ENCODE measurements at places on chromosomes 4 and X.

- DNase-seq = no peak
Measured at GRCh38 chrX:72712094-72712755, 1.9 kb downstream of the PHKA1 start.

DNA sequence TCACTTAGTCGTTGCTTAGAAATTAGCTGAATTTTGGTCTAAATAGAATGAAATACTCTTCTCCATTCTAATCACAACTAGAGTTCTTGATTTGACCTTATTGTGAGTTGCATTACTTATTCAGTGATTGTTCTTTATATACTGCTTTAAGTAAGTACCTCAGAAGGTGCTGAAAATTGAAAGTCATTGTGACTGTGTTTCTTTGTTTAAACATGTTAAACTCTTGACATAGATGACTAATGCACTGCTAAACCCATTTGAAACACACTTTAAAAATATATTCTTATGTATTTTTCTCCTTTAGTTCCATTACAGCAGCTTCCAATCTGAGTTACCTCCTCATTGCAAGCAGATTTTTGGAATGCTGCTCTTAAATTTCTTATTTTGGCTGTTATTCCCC, 9.1 kb downstream of the TSPAN7 start:
- no peak for DNase-seq

DNA sequence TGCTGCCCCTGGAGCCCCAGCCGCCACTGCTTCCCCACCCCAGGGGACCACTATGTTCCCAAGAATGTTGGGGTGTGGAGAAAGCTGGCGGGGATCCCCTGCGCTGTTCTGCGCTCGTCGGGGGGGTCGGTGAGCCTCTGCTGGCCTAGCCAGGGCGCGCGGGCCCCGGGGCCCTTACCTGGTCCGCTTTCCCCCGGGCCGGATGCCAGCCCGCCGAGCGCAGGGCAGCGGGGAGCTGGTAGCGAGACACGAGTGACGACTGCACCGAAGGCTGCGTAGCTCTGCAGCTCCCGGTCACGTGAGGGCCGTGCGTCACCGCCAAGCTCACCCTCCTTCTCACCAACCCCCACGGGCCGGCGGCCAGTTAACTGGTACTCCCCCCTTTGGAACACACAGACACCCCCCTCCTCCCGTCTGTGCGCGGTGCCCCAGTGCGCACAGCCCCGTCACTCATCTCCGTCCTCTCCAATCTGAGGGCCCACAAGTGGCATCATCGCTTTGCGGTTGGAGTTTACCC, at the start of gene BEX1:
TSS of gene BEX1 (minus strand) at position 254 of the 517 bp plus-strand sequence. CDS start 897 bp downstream, outside the sequence.
- DNase-seq = no peak

- DNase-seq = no peak
Measured at GRCh38 chrX:148574237-148574973, 74.0 kb downstream of the AFF2 start.

GRCh38 chr4:1174941-1175634, 2.7 kb upstream of the SPON2 start:
- DNase-seq = no peak

DNA sequence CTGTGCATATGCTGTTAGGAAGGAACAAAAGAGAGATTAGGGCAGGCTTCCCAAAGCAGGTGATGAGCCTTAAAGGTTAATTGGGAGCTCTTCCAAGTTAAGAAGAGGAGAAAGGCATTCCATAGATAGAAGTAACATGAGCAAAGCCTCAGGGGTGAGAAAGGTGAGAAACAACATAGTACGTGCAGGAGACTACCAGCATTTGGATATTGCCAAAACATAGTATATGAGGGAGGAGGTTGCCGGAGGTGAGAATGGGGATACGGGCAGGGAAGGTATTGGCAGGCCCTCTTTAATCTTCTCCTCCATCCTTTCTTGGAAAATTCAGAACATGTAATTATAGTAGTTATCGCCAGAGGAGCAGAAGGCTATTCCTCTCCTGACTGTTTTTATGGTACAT, 96.1 kb upstream of the MBNL3 start:
- DNase-seq = no peak

DNA sequence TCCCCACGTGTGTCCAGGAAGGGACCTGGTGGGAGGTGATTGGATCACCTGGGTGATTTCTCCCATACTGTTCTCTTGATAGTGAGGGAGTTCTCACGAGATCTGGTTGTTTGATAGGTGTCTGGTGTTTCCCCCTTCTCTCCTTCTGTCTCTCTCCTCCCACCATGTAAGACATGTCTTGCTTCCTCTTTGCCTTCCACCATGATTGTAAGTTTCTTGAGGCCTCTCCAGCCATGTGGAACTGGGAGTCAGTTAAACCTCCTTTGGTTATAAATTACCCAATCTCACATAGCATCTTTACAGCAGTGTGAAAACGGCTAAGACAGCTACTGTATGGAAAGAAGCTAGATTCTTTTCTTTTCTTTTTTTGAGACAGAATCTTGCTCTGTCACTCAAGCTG, 21.6 kb upstream of the FGG start:
- DNase-seq = no peak

GRCh38 chr4:61298178-61298740, 98.1 kb downstream of the ADGRL3 start:
- no peak for DNase-seq

GRCh38 chrX:130119312-130119898, 9.1 kb upstream of the ELF4 start:
- DNase-seq = no peak

GRCh38 chrX:101349193-101349562, 636 bp upstream of the TIMM8A start:
- no peak for DNase-seq

GRCh38 chr4:146142768-146143167, 32.8 kb upstream of the LSM6 start:
- DNase-seq = no peak

DNA sequence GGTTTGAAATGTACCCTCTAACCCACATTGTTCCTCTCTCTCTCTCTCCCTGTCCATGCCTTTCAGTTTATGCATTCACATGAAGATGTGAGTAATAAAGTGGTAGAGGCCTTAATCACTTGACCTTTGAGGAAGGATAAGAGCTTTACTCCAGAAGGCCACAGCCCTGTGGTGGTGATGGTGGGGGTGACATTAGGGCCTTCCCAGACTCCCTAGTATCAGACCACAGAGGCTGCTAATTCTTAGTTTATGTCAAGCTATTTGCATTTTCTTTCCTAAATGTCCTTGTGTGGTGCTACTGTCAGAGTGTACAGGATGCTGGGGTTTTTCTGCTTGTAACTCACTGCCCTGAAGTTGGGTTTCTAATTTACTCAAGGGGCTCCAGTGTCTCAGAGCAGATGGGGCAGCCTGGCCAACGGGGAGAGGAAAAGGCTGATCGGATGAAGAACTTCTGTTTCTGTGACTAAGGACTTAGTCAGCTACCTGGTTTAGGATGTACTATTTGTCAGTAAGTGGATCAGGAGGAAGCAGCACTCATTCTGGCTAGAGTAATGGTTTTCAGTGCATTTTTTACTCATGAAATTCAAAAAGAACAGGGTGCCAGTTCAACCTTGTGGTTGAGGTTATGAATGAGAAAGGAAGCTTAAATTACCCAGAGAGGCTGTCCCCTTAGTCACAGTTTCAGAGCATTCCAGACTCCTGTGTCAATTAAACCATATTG, 509.6 kb upstream of the DIPK2B start:
- DNase-seq = no peak
